Stimulated activated CD4-positive, alpha-beta T cell treated with anti-CD3 and anti-CD28 coated beads, Interleukin-1b, Interleukin-23, amount 100 ng/mL, for 1 hour (primary cell): ENCODE measurements at places on chromosomes 4 and X.

GRCh38 chr4:28010577-28011240 is 1150.1 kb downstream of the STIM2 start:
- no peak for DNase-seq

DNA sequence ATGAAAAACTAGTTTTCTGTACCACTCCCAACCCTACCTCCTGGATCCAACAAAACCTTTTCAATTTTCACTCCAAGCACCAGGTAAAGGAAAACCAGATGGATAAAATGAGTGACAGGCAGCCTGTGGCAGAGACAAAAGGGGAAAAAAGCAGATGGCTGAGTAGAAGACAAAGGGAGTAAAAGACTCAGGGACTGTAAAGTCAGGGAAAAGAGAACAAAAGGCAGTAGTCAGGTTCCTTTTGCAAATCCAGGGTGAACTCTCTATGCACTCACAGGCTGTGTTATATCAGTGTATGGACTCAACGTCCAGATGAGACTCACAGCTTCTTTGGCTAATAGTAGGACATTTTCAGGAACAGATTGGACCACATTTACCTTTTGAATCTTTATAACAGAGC is 54.2 kb downstream of the QRFPR start:
- no peak for DNase-seq

GRCh38 chr4:133270021-133270570 is 121.0 kb downstream of the PCDH10 start:
- no peak for DNase-seq

- DNase-seq: no peak
Measured at GRCh38 chrX:20254712-20255299, 11.9 kb downstream of the RPS6KA3 start.

DNA sequence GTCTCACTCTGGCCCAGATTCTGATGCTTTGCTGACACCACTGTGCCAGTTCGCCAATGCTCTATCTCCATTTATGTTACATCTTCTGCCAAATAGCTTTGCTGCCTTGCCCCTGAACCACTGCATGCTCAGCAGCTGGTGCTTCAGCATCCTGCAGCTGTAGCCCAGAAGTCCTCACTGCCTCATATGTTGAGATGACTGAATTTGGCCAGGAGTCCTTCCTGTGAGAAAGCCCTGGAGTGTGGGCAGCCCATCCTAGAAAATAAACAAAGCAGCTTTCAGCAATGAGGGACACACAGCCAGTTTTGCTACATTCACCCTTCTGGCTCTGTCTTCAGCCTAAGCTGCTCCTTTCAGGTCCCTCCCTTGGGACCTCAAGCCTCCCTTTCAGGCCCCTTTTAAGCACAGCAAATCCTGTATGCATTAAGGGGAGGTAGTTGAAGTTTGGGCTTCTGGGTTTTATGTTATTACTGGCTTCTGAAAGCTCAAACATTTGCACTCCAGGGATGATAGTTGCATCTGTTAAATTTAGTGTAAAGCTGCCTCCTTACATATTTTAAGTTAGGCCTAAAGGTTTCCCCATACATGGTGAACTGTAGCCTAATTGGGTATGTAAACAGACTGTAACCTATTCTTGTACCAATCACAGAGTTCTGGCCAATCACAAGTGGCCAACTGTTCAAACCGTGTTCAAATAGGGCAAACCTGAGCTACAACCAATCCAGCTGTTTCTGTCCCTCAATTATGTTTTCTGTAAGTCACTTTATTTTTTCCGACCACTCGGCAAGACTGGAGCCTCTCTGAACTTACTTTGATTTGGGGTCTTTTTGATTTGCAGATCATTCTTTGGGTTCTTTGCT is 2.1 kb upstream of the TMEM165 start:
- no peak for DNase-seq

DNA sequence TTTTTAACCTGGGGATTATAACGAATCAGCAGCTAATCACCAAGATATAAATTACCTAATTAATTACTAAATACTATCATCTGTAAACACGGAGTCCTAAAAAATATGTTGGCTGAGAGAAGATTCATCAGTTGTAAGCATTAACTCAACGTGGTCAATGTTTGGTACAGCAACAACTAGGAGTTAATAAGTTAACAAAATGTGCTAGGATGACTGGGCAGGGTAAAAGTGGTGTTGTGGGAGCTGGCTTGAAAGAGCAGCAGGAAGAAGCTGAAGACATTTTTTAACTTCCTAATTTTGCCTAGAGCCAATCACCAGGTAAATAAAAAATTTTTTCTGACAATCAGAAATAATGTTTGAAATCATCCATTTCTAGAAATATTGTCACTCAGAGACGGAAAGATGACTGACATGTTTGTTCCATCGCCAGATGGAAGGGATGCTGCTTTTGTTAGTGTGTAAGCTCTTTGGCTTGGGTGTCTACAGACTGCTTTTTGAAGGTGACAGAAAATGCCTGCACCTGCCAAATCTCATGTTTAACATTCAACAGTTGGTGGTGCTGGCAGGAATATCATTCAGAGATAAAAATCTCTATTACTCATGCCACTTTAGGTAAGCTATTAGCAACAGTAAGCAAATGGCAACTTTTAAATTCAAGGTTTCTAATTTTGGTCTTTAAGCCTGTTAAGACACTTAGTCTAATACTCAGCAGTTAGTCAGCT is 1126.9 kb downstream of the STPG2 start:
- no peak for DNase-seq

GRCh38 chrX:43467608-43468234 is 188.4 kb upstream of the MAOA start:
- DNase-seq: no peak

DNA sequence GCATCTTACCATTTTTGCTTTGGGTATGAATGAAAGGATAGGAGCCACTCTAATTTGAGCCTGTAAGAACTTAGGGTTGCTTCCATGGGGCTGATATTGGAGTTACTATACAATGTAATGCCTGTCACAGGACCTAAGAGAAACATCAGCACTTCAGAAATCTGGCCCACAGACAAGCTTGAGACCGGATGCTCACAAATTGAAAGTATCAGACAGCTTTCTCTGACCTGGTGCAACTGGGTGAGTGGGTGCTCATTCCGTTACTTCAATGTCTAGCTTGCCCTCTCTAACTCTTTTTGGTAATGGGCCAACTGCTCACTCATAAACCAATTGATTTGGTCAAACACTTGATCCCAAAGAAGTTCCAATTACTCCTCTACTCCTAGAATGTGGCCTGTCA is 62.1 kb downstream of the GPC4 start:
- DNase-seq: no peak

DNA sequence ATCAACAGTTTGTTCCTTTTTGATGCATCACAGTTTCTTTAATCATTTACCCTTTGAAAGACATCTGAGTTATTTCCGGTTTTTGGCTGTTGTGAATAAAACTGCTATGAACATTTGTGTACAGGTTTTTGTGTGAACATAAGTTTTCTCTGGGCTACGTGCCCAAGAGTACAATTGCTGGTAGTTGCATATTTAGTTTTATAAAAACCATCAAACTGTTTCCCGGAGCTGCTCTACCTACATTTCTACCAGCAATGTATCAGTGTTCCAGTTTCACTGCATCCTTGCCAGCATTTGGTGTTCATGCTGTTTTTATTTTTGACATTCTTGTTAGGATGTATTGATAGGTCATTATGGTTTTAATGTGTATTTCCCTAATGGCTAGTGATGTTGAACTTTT is 17.3 kb downstream of the KDM6A start:
- no peak for DNase-seq

GRCh38 chr4:158313566-158313965 is 103.3 kb downstream of the TMEM144 start:
- DNase-seq: no peak

GRCh38 chrX:19990151-19990555 is 708 bp downstream of the BCLAF3 start:
- no peak for DNase-seq

DNA sequence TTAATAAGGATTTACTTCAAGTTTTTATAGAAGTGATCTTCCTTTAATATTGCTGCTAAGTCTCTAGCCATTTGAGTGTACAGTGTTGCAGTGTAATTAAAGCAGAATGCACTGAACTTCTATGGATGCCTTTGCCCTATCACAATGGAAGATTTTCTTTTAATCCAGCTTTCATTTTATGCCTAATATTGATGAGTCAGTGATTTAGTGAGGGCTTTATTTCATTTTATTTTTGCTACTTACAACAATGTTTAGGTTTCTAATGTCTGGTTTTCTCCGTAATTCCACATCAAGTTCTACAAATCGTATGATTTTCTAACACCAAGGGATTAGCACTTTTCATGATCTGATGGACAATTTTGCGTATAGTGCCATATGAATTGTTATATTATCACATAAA is 504.1 kb downstream of the PCDH11X start:
- DNase-seq: no peak

- DNase-seq: no peak
Measured at GRCh38 chr4:31022702-31023101, 302.5 kb downstream of the PCDH7 start.

- DNase-seq: no peak
Measured at GRCh38 chrX:67692246-67692645, 148.4 kb downstream of the AR start.
